ENCODE measurements at places on chromosomes 3 and 15.

GRCh38 chr3:66822186-66823008 lies 175.7 kb upstream of the KBTBD8 start:
- DNase-seq: peak; percentile 55

DNA sequence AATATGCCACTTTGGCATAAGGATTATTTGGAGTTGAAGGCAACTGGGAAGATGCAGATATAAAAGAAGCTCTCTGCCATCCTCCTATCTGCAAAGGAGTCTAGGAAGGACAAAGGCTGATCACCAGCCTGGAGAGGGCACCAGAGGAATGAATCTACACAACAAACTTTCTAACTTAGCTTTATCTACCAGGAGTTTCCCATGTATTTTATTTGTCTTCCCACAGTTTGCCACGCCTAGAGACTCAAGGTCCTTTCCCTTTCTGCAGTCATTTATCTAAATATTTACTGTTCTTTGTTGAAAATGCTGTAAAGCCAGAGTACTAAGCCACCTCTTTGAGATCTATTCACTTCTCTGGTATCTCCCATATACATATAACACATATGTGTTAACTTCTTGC lies 32.2 kb downstream of the GPR176 start:
- peak; percentile 83 for DNase-seq

- DNase-seq: peak; percentile 30
Observed at GRCh38 chr3:50519471-50520089, 16.1 kb upstream of the CACNA2D2 start.

DNA sequence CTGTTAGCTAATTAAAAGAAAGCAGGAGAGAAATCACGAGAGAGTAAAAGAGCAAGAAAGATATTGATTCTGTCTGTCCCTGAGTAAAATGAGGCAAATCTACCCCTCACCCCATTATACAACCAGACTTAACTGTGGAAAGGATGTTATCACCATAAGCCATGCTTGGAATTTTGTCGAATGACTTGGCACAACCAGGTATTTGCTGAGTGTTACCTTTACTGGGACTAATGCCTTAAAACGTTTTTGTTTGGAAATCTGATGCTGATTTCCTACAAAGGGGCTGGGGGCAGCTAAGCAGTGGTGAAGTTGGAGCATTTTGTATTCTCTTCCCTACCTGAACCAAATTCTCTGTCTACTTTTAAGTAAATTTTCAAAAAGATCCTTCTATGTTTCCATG lies 211.1 kb downstream of the GREM1 start:
- DNase-seq: no peak

DNA sequence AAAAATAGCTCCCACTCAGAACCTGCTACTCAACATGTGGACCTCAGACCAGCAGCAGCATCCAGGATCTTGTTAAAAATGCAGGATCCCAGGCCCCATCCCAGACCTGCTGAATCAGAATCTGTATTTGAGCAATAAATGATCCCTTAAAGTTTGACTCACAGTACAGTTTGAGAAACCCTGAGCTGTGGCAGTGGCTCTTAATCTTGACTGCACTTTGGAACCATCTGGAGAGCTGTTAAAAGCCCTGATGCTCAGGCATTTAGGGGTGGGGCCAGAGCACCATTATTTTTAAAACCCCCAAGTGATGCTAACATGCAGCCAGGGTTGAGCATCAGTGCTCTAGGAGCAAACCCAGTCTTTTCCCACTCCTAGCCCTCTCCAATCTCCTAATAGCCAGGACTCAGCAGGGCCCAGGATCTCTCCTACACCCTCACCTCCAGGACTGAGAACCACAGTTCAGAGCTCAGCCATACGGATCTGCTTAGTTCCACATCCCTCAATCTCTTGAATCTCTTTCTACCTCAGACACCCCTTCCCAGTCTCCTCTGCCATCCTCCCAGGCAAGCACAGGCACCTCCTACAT lies 10.2 kb downstream of the RFTN1 start:
- DNase-seq: no peak

DNA sequence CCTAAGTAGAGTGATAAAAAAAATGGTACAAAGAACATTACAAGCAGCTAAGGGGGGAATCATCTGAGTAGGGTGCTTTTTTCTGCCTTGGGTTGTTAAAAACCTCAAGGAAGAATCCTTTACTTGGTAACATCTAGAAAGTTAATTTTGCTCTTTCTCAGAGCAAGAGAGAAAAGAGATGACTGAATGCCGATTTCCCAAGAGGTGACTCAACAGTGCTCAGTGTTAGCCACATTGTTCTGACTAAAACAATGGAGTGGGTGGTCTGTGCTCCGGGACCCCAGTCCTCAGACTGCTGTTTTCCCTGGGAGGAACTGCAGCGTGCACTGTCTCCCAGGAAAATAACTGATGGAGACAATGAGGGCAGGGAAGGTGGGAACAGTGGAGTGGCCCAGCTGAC lies 41.1 kb upstream of the RASGRP1 start:
- no peak for DNase-seq

- no peak for DNase-seq
Observed at GRCh38 chr3:192284443-192285072, 442.8 kb downstream of the FGF12 start.

GRCh38 chr3:43217633-43218032 lies 68.7 kb upstream of the SNRK start:
- DNase-seq: no peak

DNA sequence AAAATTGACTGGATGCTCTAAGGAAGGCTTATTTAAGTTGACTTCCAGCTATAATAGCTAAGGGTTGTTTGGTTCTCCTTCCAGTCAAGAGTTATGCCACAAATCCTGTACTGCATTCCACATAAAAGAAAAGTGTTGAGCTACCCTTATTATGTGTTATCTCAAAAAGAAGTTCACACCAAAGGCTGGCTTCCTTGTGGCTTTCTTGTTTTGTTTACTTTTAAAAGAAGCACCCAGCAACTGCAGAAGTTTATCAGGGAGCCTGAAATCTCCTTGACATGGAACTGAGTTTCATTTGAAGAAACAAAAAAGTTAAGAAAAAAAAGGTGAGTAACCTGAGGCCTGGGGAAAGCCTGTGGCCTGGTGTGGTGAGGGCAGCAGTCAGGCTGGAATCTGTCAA lies 10.2 kb downstream of the MGLL start:
- no peak for DNase-seq

DNA sequence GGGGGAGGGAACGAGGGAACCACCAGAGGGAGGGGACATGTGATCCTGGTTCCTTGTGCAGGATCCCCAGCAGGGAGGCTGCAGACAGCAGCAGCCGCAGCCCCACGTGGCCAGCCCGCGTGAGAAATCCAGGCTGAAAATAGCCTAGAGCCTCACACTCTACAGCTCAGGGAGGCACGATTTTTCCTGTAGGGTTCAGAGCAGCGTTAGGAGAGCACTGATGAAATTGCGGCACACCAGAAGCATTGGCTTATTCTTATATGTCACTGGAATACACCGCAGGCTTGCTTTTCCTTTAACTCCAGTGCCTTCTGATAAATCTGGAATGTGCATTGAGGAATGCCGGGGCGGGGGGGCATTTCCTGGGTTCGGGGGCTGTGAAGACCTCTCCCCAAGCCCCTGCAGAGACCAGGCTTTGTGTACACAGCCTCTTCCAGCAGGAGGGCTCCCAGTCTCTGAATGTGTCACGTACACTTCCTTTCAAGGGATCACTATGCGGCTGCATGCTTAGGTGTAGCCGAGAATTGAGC lies 193.0 kb downstream of the ATP10A start:
- peak; percentile 1 for DNase-seq

All from amniotic epithelial cell (primary cell).